ENCODE measurements at places on chromosomes 11 and 22.

DNA sequence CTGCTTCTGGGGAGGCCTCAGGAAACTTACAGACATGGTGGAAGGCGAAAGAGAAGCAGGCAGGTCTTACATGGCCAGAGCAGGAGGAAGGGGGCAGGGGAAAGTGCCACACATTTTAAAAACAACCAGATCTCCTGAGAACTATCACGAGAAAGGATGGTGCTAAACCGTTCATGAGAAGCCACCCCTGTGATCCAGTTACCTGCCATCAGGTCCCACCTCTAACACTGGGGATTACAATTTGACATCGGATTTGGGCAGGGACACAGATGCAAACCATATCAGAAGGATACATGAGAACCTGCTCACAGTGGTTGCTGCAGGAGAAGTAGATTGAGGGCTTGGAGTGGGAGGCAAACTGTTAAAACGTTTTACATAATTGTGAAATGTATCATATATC, 152.2 kb downstream of the ADAMTS15 start:
- DNase-seq = no peak

DNA sequence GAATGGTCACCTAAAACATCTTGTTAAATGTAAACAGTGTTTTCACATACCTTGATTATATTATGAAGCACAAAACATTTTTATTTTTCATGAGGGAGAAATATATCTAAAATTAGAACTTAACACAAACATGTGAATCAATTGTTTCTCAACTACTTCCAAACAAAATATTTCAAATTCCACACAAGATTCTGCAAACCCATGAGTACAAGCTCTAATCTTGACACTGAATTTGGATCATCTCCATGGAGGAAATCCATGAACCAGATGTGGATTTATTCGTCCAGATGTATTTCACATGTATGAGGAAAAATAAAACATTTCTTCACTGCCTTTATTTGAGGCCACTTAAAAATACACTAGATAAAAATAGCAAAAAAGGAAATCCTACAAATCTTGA, 184.2 kb downstream of the SBF2 start:
- no peak for DNase-seq

DNA sequence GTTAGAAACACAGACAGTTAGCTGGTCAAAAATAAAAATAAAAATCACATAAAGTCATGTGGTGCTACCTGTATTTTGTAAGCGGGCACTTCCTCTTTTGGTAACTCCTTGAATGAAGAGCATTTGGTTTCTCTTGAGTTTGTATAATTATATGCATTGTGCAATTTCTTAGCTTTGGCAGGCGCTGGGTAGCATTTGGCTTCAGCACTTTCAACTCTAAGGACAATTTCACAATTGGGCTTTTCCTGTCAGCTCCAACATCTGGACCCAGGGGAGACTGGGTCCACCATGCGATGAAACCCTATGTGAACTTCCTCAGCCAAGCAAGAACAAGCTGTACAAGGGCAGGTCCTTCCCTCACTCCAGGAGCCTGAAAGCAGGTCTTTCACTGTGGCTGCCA, 169.1 kb downstream of the RRAS2 start:
- no peak for DNase-seq

- DNase-seq = no peak
Observed at GRCh38 chr22:30435674-30436126, 10.1 kb downstream of the MTFP1 start.

DNA sequence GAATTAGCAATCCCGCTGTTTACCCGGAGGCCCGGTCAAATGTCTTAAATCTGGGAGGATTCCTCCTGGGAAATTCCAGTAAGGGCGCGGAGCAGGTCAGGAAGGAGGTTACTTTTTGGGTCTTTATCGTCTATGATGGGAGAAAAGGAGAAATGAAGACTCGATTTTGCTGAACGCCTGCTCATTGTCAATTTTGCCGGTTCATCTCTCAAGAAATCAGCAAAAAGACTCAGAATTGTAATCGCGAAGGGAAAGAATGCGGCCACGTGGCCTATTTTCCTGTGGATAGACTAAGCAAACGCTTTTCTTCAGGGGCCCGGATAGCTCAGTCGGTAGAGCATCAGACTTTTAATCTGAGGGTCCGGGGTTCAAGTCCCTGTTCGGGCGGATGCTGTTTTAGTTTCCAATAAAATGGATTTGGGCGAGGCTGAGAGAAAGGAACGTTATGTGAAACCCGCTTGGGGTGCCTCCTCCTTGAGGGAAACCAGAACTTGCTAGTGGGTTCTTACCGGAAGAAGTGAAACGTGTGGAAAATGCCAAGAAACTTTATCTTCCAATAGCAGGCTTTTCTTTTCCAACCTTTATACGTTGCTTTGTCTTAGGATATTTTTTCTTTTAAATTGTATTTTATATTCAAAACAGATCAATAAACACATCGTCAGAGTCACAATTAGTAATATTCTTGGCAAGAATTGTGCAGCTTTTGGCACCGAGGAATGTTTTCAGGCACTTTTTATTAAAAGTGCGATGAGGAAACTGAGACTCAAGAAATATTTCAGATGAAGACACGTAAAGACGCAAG, 45.0 kb downstream of the OR4D9 start:
- DNase-seq = peak; percentile 90

DNA sequence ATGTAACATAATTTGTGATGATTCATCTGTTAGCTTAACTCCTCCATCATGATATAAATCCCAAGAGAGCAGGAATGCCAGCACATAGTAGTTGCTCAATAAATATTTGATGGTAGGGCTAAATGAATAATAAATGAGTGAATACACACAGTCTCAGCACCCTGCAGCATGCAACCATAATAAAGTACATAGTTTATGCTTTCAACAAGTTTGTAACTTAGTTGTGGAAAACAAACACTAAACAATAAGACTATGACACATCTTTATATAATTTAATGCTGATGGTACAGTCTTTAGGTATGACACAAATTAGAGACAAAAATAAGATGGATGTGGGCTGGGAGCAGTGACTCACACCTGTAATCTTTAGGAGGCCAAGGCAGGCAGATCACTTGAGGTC, 3.8 kb downstream of the ALKBH8 start:
- DNase-seq = peak; percentile 60

- no peak for DNase-seq
Observed at GRCh38 chr11:132088551-132088950, 718.1 kb downstream of the NTM start.

DNA sequence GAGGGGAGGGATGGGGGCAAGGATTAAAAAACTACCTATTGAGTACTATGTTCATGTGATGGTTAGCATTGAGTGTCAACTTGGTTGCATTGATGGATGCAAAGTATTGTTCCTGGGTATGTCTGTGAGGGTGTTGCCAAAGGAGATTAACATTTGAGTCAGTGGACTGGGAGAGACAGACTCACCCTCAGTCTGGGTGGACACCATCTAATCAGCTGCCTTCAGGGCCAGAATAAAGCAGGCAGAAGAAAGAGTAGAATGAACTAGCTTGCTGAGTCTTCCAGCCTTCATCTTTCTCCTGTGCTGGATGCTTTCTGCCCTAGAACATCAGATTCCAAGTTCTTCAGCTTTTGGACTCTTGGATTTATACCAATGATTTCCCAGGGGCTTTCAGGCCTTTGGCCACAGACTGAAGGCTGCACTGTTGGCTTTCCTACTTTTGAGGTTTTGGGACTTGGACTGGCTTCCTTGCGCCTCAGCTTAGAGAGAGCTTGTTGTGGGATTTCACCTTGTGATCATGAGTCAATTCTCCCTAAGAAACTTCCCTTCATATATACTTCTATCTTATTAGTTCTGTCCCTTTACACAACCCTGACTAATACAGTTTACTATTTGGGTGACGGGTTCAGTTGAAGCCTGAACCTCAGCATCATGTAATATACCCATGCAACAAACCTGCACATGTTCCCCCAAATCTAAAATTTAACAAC, 70.2 kb downstream of the MTNR1B start:
- no peak for DNase-seq

- DNase-seq = peak; percentile 74
Observed at GRCh38 chr11:26187639-26188038, 144.3 kb upstream of the ANO3 start.

- no peak for DNase-seq
Observed at GRCh38 chr11:132607575-132607974, 924.7 kb downstream of the OPCML start.

DNA sequence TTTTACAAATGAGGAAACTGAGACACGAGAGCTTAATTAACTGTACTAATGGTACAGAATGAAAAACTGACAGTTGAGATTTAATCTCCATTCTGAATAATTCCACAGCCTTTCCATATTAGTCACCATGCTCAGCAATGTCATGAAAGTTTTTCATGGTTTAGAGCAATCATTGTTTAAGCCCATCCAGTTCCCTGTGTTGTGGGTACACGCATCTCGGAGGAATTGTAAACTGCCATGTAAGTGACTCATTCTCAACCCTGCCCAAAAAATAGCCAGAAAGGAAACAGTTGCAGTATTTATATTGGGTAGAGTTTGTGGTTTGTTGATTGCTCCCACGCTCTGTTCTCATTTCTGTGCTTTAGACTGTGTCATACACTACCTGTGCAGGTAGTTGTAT, 1790.8 kb downstream of the LRRC4C start:
- peak; percentile 20 for DNase-seq
